GM19239 (cell line): ENCODE measurements at places on chromosomes 4 and X.

DNA sequence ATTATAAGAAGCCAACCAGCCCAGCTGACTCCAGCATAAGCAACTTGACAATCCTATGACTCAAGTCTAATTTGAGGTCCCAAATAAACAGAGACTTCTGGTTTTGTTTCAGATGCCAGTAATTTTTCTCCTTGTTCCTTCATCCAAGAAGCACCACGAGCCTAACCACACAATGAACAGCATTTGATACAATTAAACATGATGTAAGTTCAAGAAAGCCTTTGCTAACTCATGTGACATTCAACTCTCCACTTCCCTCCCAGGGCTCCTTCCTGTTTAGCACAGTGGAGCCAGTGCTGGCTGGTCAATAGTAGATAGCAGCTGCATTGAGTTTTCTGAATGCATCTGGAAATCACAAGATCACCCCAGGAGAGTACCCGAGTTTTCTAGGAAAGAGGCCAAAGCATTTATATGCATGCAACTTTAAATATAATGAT, 206.3 kb downstream of the ARHGAP24 start:
- DNase-seq, result no peak

DNA sequence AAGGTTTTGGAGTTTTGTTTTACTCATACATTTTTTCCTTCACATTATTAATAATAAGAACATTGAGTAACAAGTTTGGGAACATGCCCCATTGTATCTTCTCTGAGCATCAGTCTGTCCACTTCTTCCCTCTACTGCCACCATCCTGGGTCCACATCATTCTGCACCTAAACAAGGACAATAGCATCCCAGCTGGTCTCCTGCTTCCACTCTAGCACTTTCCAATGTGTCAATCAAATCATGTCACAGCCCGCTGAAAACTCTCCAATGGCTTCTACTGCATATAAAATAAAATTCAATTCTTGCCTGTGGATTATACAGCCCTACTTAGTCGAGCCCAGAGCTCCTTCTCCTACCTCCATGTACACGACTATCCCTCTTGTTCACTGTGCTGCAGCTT, 66.8 kb upstream of the RBPJ start:
- no peak for DNase-seq

DNA sequence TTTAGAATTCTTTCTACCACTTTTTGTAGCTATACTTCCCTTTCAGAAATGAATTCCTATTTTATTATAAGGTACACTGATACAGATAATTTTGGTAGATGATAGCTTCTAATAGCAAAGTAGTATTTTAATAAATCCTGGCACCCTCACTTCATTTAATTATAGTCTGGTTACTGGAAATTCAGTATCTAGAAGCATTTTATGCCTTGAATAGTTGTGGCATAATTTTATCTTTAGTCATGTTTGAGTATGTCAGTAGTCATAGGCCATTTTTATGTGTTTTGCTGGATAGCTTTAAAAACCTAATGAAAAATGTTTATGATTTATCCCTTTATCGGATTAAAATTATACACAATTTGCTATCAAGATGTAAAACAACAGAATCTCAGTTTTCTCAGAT, 92.3 kb downstream of the DIAPH2 start:
- no peak for DNase-seq

DNA sequence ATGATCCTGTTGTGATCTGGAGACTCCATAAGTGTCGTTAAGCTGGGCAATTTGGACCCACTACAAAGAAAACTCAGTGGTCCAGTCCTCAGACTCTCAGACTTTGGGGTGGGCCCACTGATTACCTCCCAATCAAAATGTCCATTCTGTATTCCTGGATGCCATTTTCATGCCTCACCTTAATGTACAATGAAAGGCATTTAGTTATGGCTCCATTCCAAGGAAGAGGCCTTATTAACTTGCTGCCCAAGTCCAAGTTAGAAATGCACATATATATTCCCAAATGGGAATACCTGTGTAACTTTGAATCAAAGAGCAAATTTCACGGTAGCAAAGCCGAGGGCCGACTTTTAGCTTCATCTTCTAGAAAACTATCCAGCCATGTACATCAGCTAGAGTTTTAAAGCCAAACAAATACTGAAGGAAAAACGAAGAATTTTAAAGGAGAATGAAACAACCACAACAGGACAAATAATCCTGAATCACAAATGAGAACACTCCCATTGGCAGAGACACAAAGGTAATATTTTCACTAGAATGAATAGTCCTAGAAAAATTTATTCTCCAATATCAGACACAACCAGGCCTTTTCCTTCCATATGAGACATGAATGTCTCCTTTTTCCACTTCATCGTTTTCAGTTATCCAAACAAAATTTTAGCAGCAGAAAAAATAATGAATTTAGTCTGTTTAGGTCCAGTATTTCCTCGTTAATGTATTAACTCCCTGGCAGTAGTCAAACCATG, 63.7 kb upstream of the HHIP start:
- DNase-seq, result no peak

DNA sequence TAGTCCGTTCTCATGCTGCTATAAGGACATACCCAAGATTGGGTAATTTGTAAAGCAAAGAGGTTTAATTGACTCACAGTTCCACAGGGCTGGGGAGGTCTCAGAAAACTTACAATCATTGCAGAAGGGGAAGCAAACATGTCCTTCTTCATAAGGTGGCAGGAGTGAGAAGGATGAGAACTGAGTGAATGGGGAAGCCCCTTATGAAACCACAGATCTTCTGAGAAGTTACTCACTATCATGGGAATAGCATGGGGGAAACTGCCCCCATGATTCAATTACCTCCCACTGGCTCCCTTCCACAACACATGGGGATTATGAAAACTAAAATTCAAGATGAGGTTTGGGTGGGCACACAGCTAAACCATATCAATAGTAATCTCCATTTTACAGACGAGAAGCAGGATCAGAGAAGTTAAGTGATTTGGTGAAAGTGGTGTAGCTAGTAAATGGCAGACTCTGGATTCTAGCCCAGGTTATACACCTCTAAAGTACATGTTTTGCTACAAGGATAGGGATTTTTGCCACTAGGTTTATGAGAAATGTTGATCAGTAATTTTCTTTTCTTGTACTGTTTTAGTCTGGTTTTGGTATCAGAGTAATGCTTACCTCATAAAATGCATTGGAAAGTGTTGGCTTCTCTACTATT, 47.3 kb upstream of the C1GALT1C1 start:
- no peak for DNase-seq

DNA sequence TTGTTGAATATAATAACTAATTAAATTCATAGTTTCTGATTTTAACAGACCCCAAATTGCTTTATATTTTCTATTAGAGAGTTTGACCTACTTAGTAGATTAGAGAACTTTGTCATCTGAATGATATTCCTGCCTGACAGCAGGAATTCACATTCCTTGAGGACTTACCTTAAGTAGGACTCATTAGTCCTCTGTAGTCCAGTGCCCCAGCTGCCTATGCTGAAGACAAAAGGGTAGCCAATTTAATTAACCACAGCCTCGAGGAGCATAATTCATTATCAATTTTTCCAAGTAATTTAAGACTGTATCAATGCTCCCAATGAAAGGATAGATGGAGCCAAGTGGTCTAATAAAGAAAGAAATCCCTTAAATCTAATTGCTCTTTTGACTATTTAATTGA, 1405.0 kb upstream of the IGFBP7 start:
- DNase-seq, result no peak

DNA sequence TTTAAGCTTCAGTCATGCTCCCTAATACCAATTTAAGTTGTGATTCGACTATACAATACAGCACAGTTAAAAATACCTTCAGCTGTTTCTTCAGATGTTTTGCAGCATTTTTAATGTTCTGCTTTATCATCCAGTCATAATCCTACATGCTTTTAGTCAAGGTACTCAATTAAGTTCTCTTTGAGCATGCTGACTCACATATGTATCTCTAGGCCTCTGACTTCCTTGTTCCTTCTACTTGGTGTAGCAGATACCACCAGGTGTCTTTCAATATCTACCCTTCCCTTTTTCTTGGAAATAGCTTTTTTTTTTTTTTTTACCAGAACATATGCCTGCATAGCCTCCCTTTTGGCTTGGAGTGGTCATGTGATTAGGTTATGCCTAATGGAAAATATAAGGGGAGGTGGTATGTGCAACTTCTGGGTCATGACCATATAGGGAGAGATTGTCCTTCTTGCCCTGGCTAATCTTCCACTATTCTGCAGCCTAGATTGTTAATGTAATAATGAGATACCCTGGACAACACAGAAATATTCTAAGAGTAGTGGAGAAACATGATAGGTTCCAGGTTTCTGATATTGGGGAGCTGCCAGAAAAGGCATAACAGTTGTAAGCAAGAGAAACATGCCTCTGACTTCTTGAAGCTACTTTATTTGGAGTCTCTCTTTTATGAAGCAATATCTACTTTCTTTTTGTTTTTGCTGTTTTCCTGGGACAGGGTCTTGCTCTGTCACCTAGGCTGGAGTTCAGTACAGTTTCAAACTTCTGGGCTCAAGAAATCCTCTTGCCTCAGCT, 737.2 kb upstream of the SLIT2 start:
- DNase-seq, result no peak

GRCh38 chrX:51406688-51407519, 74.3 kb downstream of the NUDT10 start:
- no peak for DNase-seq

GRCh38 chr4:78019414-78019813, 37.7 kb upstream of the FRAS1 start:
- DNase-seq, result no peak

DNA sequence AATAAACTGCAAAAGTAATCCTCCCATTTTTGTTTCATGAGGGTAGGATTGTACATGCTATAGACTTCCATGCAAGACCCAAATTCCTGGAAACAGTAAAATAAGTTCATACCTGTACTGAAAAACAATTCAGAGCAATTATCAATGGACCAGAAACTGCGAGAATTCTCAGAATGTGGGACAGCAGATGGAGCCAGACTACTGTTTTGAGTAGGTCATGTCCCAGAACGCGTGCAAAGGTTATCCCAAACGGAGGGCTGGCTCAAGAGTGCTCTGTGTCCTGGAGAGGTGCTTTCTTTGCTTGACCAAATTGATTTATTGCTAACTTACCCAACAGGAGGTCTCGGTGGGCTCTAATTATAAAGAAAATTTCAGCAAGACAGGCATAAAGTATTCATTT, 1.7 kb upstream of the MAGEH1 start:
- DNase-seq, result no peak

- no peak for DNase-seq
Measured at GRCh38 chrX:152844256-152844655, 13.4 kb downstream of the NSDHL start.

- DNase-seq, result no peak
Measured at GRCh38 chr4:121927948-121928347, 23.9 kb downstream of the TRPC3 start.

GRCh38 chrX:9342561-9343051, 122.3 kb upstream of the TBL1X start:
- no peak for DNase-seq

DNA sequence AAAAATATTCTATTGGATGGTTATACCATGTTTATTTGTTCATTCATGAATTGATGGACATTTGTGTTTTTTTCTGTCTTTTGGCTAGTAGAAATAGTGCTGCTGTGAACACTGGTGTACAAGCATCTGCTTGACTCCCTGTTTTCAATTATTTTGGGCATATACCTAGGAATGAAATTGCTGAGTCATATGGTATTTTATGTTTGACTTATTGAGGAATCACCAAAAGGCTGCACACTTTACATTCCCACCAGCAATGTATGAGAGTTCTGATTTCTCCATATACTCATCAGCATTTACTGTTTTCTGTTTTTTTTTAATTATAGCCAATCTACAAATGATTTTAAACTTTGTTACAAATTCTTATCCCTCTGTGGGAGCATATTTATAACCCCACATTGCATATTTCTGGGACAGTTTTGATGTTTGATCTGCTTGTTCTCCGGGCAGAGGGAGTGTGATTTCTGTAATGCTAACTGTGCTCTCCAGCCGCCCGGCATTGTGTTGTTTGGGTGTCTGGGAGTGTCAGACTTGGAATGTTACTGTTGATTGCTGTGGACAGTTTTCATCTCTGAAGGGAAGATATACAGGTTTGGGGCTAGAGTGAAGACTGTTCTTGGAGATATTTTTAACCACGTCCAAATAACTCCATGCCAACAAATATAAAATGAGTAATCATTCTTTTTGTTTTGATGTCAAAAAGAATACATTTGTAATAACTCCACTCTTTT, 60.5 kb upstream of the PGRMC2 start:
- no peak for DNase-seq

- DNase-seq, result peak; percentile 31
Measured at GRCh38 chr4:145956288-145956890, 17.8 kb upstream of the ZNF827 start.

GRCh38 chr4:149076401-149076800, 634.2 kb upstream of the NR3C2 start:
- DNase-seq, result no peak

GRCh38 chrX:97728215-97728614, 844.5 kb downstream of the RPA4 start:
- no peak for DNase-seq

- DNase-seq, result no peak
Measured at GRCh38 chr4:142155347-142155746, 519.0 kb downstream of the IL15 start.

- no peak for DNase-seq
Measured at GRCh38 chr4:52212702-52213101, 161.6 kb downstream of the SPATA18 start.

GRCh38 chrX:132443196-132444135, 45.4 kb downstream of the MBNL3 start:
- DNase-seq, result no peak

DNA sequence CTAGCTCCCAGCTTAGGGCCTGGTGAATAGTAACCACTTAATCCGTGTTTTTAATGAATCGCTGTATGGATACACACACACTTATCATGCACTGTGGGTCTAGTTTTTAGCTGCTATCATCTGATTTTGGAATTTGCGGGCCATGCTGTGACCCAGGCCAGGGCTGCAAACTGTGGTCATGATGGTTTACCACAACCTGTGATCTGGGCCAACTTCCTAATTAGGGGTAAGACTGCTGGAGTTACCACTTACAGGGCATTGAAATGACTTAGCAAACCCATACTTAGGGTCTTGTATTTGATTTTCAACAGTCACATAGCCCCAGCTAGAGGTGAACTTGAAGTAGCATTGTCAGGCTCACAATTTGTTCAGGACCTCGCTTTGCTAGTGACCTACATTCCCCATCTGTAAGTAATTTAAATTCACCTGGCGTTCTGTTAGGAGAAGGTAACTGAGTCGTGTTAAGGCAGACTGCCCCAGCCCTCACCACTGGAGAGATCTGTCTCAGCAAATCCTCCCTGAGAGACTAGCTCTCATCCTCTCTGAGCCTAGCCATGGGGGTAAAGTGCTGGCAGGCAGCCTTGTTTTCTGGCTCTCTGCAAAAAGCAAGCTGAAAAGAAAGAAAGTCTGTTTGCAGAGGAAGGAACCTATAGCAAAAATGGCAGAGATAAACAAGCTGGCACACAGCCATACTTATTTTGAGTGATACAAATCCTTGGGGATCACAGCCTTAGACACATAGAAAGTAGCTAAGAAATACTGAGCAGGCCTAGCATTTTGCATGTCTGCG, 33.8 kb upstream of the EGFL6 start:
- no peak for DNase-seq

GRCh38 chr4:80094191-80094590, 21.2 kb upstream of the ANTXR2 start:
- DNase-seq, result no peak
